ENCODE measurements at places on chromosomes 5 and 9.

DNA sequence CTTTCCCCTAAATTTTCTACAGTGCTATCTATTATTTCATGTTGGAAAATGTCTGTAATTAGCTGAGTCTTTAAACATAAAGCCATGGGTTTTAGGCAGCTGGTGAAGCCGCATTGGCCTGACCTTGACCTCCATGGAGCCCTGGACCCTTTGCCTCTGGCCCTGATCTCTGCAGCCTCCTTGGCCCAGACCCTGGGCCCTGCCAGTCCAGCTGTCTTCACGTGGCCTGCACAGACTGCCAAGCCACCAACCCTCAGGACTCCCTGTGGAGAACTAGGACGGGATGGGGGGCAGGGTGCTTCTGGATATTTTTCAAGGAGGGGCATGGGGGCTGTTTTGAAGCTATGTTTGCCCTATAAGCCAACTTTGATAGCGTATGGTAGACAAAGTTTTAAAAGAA lies 29.8 kb upstream of the PPARGC1B start:
- DNase-seq, result no peak

- no peak for DNase-seq
Observed at GRCh38 chr9:84636436-84636835, 33.1 kb upstream of the NTRK2 start.

DNA sequence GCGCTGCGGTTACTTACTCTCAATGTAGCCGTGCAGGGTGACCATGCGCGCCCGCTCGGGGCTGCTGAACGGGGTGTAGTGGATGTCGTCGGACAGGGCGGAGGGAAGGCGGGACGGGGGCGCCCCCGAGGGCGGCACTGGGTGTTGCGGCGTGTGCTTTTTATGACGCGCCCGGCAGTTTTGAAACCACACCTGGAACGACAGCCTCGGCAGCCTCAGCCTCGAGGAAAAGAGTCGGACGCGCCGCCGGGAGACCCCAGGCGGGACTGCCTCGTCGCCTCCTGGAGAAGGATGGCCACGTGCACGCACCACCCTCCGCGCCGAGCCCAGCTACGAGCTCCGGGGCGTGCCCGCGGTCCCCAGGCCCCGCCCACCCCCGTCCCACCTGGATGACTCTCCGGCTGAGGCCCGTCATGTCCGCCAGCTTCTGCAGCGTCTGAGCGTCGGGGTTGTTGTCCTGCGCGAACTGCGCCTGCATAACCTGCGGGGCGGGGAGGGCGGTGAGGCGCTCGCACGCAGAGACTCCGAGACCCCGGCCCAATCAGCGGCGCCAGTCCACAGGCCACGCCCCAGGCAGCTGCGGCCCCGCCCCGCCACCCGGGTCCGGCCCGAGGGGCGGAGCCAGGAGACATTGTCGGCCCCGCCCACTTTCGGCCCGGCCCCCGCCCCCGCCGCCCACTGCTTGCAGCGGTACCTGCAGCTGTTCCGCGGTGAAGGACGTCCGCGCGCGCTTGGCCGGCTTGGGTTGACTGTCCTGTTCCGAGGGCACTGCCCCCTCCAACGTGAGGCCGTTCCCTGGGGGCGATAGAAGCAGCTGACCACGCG lies 15.0 kb downstream of the LHX6 start:
- peak; percentile 95 for DNase-seq

DNA sequence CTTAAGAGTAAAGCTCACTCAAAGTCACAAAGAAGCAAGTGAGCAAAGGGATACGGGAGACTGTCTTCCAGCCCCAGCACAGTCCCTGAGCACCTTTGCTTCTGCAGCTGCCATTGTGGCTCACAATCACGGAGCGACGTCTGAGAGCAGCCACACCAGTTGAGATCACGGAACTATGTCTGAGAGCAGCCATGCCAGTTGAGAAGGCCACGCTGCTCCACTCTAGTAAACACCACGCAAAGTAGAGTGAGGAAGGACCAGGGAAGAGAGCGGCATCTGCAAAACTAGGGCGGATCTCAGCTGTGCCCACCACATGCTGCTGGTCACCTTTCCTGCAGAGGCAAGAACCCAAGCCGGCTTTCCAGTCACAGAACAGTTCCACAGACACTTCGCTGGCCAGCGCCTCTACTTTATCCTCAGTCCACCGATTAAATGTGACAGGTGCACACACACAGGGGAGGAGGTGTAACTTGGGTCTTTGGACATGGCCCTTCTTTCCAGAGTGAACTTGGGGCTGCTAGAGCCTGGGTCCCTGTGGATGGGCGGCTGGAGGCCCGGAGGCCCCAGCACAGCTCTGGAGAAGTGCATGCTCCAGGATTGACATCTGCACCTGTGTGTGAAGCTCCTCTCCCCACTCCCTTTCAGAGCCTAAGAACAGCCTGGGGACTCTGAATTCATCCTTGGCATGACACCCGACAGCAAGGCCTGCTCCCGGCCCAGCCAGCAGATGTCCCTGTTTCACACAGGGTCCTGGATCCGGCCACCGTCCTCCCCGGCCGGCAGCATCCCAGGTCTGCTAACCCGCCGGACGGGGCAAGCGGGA lies 324.9 kb upstream of the IRX4 start:
- no peak for DNase-seq

DNA sequence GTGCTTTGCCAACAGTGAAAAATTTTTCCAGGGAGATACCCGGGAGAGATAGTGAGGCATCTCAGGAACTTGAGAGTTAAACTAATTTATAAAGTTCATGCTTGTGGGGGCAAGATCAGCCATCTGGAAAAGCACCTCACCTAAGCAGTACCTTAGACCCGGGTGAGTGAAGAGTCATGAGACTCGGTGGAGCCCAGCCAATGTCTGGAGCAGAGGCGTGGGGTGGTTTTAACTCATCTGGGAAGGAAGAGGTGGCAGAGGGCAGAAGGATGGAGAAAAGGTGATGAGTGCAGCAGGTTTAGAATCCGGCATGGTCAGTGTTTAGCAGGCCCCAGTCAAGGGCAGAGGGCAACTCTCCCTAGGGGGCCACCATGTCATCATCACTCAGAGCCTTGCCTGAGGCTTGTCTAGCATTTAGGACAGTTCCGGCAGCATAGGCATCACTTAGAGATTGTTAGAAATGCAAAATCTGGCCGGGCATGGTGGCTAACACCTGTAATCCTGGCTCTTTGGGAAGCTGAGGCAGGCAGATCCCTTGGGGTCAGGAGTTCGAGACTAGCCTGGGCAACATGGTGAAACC lies 4.3 kb upstream of the RNF183 start:
- no peak for DNase-seq

- DNase-seq, result no peak
Observed at GRCh38 chr5:174529925-174530681, 194.3 kb upstream of the MSX2 start.

GRCh38 chr5:172561151-172561550 lies 79.9 kb upstream of the NEURL1B start:
- no peak for DNase-seq

- no peak for DNase-seq
Observed at GRCh38 chr9:2208991-2209390, 193.8 kb downstream of the SMARCA2 start.

GRCh38 chr9:34584970-34585369 lies 4.6 kb downstream of the CNTFR start:
- no peak for DNase-seq

- DNase-seq, result no peak
Observed at GRCh38 chr5:145965804-145966203, 29.4 kb downstream of the SH3RF2 start.

DNA sequence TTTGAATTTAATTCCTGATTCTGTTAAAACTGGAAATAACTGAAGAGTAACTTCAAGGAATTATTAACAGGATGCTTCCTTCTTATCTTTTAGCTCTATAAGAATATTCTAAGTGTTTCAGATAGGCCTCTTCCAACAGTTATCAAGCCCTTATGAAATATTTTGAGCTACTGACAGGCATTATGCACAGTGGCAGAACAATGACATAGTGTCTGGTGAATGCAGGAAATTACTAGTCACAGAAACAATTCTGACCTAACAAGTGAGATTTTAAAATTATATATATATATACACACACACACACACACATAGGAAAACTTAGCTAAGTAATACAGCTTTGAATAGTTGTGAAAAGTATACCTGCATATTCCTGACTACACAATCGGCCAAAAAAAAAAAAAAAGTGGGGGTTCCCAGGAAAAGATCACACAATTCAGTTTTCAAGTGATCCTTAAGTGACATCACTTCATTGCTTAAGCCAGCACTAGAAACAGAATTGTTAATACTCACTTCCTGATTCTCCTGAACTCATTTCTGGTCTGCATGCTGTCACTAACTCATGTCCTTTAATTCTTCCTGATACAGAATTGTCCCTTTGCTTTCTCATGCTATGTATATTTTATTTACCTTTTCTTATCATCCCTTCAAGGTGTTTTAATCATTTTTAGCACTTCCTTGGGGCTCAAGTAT lies 77.3 kb downstream of the SLC25A46 start:
- no peak for DNase-seq

DNA sequence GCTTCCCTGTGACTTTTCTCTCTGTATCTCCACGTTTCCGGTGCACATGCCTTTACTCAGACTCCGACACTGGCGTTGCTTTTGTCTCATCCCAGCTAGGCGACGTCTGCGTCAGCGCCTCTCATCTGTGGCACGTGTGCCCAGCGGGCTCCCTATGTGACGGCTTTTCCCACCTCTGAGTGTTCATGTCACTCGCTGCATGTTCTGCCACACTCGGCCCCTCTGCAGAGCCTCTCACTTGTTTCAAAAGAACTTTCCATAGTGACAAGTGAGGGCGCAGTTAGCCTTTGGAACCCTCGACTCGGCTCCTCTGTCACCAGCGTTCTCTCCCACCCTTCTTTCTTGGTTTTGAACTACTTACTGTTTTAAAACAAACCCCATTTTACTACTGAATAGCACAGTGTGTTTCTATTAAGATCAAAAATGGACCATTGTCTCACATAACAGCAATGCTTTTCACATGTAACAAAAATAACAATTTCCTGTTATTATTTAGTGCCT lies 113.4 kb upstream of the CACNA1B start:
- DNase-seq, result no peak
